ENCODE measurements at places on chromosomes 12 and 14.

DNA sequence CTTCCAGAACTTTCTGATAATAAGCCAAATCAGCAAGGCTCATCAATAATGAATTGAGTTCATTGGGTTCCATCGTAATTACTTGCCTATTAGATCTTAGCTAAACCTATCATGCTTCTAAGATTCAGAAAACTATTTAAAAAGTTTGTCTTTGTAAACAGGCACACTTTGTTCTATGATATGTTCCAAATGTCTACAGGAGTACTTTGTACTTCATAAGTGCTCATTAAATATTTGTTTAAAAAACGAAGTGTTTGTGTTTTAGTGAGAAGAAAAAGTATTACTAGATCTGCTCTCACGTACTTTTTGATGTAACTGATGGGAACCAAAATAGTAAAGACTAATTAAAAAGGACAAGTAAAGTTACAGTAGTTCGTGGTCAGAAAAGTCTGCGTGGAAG is 172.8 kb upstream of the FLRT2 start:
- DNase-seq: no peak

- no peak for DNase-seq
These were observed 374.4 kb downstream of the DPF3 start for GRCh38 chr14:72519543-72519942.

GRCh38 chr14:29311983-29312382 is 545.4 kb downstream of the FOXG1 start:
- DNase-seq: no peak

DNA sequence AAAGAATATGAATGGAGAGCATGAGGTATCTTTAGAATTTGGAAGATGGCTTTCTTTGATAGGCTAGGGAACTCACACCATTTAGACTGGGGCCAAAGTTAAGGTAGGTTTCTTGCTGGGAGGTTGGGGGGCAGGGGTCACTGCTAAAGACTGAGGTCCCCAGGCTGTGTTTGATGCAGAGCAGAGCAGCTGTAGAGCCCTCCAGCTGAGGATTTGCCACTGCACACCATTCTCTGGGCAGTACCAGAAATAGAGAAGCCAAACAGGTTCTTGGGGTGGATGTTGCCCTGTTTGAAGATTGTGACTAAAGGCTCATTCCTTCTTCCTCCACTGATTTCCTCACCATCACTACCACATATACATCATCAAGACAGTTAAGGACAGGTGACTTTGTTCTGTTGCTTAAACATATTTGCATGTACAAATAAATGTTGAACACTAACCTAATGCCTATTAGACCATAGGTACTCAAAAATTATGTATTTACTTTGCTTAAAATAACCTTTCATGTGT is 7.9 kb downstream of the NTF3 start:
- no peak for DNase-seq

- DNase-seq: no peak
These were observed 390.7 kb downstream of the C12orf75 start for GRCh38 chr12:105721051-105721825.

- DNase-seq: no peak
These were observed 1.5 kb downstream of the KRT75 start for GRCh38 chr12:52432559-52433207.

- no peak for DNase-seq
These were observed 82.8 kb downstream of the SUDS3 start for GRCh38 chr12:118459110-118459509.

DNA sequence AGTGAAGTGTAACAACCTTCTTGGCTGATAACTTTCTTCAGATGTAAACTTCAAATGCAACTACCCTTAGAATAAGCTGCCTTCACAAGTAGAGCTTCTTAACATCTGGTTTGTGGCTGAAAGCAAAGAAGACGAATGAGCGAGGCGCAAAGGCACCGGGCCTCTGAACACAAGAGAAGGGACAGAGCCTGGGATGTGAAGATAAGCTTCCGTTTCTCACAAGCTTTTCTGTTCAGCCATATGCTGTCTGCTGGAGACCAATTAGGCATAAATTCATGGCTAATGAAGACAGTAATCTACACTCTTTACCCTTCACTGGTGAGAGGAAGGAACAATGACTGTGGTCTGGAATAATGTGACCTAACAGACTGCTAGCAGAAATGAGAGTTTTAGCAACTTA is 195.2 kb downstream of the ATXN7L3B start:
- DNase-seq: no peak

- peak; percentile 17 for DNase-seq
These were observed 224.6 kb upstream of the FOXN3 start for GRCh38 chr14:89641495-89642175.

GRCh38 chr12:119060847-119061796 is 79.8 kb downstream of the SRRM4 start:
- DNase-seq: peak; percentile 65

- DNase-seq: peak; percentile 39
These were observed 80.6 kb upstream of the TMEM233 start for GRCh38 chr12:119512772-119513497.

DNA sequence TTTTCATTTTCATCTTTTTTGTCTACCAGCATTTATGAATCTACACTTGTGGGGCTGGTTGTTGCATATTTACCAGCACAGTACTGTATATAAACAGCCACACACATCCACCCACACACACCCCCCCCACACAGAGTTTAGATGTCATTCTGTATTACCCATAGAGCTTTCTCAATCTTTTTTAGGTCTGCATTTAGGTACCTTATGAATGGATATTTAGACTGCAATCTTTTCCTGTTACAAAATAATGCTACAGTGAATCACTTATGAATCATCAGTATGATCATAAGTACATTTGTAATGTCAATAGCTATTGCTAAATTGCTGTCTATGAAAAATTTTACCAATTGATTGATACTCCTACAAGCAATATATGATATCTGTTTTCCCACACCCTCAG is 67.3 kb upstream of the STK38L start:
- no peak for DNase-seq

- no peak for DNase-seq
These were observed 571 bp downstream of the CPNE6 start for GRCh38 chr14:24071836-24072430.

- no peak for DNase-seq
These were observed 44.5 kb upstream of the PTPRR start for GRCh38 chr12:70964867-70965510.

DNA sequence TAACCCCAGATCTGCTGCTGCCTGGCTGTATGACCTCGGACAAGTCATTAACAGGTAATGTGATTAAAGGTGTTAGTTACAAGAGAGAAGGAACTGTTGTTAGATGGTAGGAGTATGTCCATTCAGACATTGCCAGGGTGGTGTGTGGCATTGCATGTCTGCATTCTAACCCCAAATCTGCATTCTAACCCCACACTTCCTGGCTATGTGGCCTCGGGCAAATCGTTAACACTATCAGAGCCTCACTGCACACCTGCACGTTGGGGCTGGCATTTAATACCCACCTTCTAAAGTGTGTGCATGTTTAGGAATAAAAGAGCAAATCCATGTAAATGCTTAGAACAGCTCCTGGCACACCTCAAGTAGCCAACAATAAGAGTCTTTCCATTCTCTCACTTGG is 46.4 kb downstream of the CHST11 start:
- no peak for DNase-seq

GRCh38 chr12:12564911-12565310 is 2.2 kb upstream of the DUSP16 start:
- DNase-seq: no peak

- no peak for DNase-seq
These were observed 770.9 kb upstream of the FOXG1 start for GRCh38 chr14:27995691-27996090.

GRCh38 chr12:71870416-71870815 is 30.9 kb downstream of the TBC1D15 start:
- DNase-seq: no peak

DNA sequence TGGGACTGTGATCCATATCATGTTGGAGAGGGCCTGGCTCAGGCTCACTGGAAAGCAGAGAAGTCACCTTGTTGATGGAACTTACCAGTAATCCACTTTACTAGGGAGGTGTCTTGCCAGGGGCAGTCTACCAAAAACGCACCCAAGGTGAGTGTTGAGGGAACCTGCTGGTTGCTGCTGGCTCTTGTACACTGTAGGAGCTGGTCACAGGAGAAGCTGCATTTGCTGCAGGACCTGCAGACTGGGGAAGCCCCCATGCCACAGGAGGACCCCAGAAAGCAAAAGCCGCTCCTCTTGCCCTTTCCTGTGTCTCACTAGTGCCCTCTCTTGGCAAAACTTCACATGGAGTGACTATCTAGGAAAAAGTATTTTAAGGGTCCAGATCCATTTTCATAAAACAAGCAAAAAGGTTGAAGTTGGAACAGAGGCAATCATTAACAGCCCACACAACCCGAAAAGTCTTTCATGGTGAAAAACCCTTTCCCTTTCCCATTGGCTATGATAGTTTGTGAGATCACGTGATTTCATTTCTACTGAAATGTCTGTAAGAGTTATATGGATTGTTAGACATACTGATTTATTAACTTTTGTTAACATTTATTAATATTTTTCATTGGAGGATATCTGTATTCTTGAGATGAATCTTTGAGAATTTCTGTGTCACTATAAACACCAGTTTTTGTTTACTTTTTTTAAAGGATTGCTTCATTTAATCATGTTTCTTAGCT is 59.2 kb downstream of the RASSF8 start:
- peak; percentile 74 for DNase-seq

- no peak for DNase-seq
These were observed 165.4 kb upstream of the LRIG3 start for GRCh38 chr12:59085690-59086089.

- DNase-seq: no peak
These were observed 148.0 kb upstream of the NUDT4 start for GRCh38 chr12:93229494-93230325.

DNA sequence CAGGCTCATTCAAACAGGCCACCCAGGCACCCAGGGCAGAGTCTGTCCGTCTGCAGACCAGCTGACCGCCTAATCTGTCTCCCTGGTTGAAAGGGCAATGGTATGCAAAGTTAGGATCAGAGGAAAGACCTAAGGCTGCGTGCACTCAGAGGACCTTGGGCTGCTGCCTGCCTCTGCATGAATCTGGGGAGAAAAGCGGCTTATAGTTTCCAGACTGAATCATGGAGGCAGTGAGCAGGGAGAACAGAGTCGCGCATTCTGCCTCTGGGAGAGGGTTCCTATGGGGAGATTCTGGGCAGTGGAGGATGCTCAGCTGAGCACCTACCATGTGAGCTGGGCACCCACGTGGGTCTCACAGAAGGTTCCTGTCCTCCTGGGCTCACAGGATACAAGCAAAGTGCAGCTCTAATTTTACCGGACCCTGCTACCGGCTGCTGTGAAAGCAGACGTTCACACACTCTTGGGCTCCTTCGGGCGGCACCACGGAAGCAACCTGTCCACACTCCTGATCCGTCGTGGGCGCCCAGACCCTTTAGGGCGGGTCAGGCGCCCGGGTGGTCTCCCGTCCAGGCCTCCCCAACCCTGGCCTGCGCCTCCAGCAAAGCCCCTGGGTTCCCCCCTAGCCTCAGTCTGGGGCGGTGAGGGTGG is 772 bp downstream of the SCARB1 start:
- peak; percentile 52 for DNase-seq

- DNase-seq: no peak
These were observed 20.4 kb downstream of the ACVR1B start for GRCh38 chr12:51971679-51972421.

GRCh38 chr12:75041472-75041871 is 168.2 kb downstream of the KCNC2 start:
- no peak for DNase-seq

DNA sequence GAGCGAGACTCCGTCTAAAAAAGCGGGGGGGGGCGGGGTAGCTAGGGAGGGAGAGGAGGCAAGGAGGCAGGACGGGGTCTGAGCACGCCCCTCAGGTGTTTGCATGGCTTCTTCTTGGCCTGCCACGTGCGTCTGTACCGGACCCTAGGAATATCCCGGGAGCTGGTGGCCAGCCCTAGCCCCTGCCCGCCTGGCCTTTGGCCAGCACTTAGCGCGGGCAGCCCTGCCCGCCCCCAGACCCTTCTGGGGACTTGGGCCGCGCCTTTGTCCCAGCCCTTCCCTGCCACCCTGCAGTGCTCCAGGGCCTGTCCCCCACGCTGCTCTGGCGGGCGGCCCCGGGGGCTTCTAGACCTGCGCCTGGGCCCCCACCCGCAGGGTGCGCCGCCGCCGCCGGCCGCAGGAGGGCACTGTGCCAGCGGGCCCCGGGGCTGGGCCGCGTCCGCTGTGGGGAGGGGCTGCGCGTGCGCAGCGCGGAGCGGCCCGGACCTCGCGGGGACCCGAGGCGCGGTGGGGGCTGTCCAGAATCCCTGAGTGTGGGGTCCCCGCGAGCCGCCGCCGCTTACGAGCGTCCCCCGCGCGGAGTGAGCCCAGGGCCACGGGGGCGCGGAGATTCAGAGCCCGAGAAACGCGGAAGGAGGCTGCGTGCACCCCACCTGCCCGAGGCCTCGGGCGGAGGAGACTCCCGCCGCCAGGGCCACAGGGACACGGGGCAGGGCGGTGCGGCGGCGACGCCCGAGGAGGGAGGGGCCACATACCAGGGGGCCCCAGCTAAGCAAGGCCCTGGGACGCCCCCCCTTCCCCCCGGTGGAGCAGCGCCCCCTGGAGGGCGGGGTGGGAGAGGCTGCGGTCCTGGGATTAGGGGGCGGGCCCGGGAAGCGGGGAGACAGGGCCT is 21.0 kb downstream of the SLC25A29 start:
- DNase-seq: peak; percentile 88

DNA sequence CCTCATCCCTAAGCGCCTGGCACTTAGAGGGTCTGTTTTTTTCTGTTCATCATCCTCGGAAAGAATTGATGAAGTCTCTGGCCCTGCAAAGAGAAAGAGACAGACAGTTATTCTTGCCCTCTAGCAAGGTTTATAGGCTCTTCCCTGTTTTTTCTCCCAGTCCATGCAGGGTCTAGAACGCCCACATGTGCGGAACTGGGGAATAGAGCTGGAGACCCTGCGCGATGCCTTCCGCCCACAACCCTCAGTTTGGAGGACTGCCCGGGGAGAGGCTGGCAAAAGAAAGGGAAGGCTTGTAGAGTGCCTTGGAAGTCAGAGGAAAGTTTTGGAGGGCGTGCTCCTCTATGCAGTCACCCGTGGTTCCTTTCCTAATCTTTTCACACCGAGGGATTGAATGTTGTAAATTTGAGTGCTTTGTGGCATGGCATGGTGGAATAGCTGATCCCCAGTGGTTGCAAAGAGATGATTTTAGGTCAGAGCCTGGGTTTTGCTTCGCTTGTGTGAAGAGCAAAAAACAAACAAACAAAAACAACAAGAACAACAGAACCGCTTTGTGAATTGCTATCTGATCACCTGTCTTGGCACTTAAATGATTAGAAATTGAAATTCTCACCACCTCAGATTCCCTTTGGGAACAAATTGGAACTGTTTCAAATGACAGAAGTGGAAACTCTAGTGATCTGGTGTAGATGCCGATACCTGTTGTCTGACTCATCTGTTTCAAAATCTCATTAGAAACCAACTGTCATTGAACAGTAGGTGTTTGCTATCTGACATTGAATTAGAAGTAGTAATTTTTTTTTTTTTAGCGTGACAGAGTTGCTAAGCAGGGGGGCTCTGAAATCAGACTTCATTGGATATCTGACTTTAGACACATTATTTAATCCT is 947 bp downstream of the GAS2L3 start:
- DNase-seq: peak; percentile 7

- DNase-seq: no peak
These were observed 59.3 kb downstream of the TESC start for GRCh38 chr12:117039891-117040309.

GRCh38 chr12:14999695-15000365 is 27.0 kb downstream of the PDE6H start:
- DNase-seq: no peak
